ENCODE measurements at places on chromosomes 12 and 14.

DNA sequence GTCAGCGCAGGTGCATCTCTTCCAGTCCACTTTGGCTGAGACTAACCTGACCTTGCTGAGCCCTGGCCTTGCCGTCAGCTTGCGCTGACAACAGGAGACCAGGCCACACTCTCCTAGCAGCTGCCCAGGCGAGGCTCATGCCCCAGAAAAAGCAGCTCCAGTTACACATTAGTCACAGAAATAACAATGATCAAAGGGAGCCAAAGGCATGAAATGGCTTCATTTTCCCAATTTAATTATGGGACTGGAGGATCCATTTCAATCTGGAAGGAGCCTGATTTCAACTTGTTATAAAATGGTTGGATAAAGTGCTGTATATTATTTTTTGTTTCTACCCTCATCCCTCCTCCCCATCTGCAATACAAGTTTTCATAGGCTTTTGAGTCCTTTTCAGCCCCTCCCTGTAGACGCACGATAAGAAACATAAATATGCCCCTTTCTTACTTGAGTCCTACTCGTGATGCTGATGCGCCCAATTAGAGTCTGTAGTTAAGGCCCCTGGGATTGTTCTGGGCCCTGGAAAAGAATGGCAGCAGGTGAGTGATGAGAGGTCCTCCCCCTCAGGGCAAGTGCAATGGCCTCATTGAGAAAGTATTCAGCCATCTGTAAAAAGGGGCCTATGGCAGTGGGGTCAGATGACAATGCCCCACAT is 376.0 kb downstream of the C12orf75 start:
- no peak for DNase-seq

DNA sequence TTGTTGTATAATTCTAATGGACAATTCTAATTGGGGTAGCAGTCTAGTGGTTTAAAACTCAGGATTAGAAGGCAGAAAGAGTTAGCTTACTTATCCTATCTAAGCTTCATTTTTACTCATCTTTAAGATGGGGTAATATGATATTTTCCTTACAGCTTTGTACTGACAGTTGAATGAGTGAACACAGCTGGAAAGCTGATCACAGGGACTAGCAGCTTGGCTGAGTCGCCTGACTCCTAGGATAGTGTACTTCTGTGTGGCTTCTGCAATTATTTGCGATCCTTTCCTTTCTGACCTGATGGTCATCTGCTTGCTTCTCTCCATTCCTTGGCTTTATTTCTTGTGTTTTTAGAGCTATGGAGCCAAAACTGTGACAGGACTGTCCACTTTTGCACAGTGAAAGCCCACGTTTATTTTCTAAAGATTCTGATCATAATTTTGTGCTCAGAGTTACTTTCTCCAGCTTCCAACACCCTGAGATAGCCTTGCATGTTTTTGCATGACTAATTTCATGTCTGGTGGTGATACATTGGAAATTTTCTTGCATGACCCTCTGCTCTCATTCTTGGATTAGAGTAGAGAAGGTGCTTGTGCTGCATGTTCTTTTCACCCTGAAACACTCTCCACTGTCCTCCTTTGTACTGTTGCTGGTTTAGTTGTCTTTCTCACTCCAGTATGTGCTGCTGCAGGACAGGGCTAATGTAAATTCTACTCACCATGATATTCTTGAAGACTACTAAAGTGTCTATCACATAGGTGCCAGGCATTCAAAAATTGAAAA is 377.0 kb upstream of the ATP2B1 start:
- DNase-seq, result no peak

DNA sequence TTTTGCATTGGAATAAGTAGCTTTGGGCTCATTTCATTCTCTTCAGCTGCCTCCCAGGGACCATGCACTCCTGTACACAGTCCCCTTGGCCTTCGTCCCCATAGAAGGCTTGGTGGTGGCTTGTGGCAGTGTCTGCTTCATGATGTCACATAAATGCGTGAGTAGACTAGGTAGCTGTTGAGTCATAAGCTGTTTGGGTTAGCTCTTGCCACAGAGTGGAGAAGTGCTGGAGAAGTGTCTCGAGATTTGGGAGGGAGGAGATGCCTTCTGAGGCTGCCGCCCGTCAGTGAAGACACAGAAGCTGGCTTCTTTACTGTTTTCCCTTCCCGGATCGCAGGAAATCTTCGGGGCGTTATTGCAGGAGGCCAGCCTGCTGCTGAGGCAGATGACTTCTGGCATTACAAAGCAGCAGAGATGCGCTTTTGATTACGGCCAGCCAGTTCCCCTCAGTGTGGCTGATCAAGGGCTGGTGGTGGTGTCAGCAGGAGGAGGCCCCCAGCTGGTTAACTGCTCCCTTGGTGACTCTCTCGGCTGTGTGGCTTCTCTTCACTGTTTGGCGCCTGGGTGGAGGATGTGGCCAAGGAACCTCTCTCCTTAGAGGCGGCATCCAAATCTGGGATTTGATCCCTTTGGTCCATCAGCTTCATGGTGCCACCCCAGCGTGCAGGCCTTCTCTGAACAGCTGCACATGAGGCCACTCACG is 67.6 kb downstream of the AACS start:
- DNase-seq, result no peak

GRCh38 chr14:55412676-55413075 is 1.0 kb upstream of the ATG14 start:
- DNase-seq, result no peak

DNA sequence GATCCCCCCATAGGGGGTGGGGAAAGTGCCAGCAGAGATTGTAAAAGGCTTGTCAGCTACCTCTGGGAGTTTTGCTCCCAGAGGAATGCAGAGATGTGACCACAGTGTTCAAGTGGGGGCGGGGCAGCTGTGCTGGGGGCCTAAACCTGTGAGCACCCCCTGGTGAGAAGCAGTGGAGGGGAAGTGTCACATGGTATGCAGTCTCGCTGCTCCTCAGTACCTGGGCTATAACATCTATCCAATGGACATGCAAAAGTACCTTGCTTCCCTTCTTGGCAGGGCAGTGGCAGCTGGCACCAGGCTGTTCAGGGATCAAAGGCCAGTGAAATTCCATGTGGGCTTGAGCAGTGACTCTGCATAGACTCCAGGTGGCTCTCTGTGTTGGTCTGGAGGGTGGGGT is 20.3 kb downstream of the OR4K2 start:
- DNase-seq, result no peak

GRCh38 chr14:87380054-87380453 is 612.9 kb downstream of the GALC start:
- no peak for DNase-seq

GRCh38 chr12:122489038-122489437 is 11.7 kb downstream of the ZCCHC8 start:
- DNase-seq, result no peak

GRCh38 chr12:109521831-109522230 is 44.4 kb downstream of the UBE3B start:
- no peak for DNase-seq

DNA sequence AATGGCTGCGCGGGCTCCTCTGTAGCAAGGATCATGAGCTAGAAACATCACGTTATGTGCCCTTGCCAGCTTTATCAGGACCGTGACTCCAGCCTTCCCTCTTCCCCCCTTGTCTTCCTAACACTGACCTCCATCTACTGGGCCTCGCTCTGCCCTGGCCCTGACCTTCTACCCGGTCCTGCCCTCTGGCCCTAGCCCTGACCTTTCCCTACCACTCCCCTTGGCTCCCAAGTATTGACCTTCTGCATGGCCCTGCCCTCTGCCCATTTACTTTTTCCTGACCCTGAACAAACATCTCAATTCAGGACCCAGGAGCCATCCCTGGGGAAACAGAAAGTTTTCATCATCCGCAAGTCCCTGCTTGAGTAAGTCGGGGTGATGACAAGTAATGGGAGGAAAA is 2.0 kb downstream of the SOAT2 start:
- no peak for DNase-seq

All from hematopoietic multipotent progenitor cell (in vitro differentiated cells).